ENCODE measurements at places on chromosomes 12 and 14. TPM values are rescaled to one million over a fixed set of nuclear protein-coding genes. Genes with fewer than 3 reads are reported as not detected.

DNA sequence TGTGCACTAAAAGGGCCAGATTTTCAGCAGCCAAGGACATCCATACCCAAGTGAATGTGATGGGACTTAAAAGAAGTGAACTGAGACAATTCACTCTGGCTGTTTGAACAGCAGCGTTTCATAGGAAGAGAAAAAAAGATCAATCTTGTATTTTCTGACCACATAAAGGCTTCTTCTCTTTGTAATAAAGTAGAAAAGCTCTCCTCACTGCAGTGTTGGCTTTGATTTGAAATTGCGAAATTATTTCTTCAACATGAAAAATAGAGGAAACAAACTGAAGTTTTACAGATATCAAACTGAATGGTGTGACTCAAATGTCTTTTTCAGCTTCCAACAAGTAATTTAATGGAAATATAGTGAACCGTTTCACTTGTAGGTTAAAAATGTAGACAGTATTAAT is 11.3 kb upstream of the KCNMB4 start:
- no peaks in the 10 kb centered on the region for H3K27me3 ChIP-seq
- no peak for DNase-seq
- H3K36me3 ChIP-seq: no peaks in the 10 kb centered on the region
- H3K27ac ChIP-seq: no peak overlapping the region
- H3K4me3 ChIP-seq: no peak overlapping the region

The CLEC7A gene
- total RNA-seq: not detected

The GALNT8 gene
- total RNA-seq: 0.56 TPM

The SCNN1A gene
- 0.56 TPM for total RNA-seq

The B3GNT4 gene
- total RNA-seq: not detected

- peaks cover 18% of the 10 kb centered on the region for H3K4me1 ChIP-seq
- H3K27ac ChIP-seq: no peak overlapping the region
- H3K4me3 ChIP-seq: no peak overlapping the region
- no peak for DNase-seq
- no peaks in the 10 kb centered on the region for H3K36me3 ChIP-seq
Observed at GRCh38 chr12:1935242-1935641, 16.8 kb upstream of the CACNA2D4 start.
